ENCODE measurements at places on chromosomes 6 and 20.

- no peak for DNase-seq
Observed at GRCh38 chr6:89216411-89216810, 747 bp downstream of the GABRR1 start.

- DNase-seq = peak; percentile 7
Observed at GRCh38 chr6:28747631-28748157, 176.1 kb downstream of the TRIM27 start.

GRCh38 chr6:153997221-153997620 lies 41.8 kb upstream of the OPRM1 start:
- DNase-seq = no peak

- peak; percentile 35 for DNase-seq
Observed at GRCh38 chr20:15603978-15604805, 969.1 kb downstream of the KIF16B start.

- no peak for DNase-seq
Observed at GRCh38 chr20:17841751-17842215, 126.8 kb downstream of the SNX5 start.

All from Ammon's horn (tissue), 1 donor.